ENCODE measurements at places on chromosomes 11 and 22.

DNA sequence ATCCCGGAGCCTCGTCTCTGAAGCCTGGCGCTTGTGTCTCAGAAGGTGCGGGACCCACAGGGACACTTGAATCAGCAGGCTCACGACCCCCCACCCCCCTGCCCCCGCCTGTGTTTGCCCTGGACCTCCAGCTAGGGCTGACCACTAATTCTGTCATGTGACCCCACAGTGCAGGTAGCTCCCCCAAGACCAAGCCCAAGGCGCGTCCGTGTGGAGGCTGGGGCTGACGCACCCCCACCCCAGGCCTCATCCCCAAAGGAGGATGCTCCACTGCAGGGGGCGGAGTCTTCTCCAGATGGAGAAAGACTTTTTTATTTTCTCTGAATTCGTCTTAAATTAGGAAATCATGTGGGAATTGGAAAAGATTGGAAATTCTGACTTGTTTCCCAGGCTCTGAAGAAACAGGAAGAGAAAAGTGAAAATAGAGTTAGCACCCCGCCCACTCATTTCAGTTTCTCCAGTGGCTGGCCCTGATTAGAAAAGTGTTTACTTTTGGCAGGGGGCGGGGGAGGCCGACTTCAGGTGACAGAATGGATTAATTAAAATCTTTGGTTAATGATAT is 1.0 kb upstream of the RELA start:
- H3K4me3 ChIP-seq = peak overlapping the region; percentile 92
- H3K4me1 ChIP-seq = peaks cover 20% of the 10 kb centered on the region
- DNase-seq = peak; percentile 41
- H3K36me3 ChIP-seq = peaks cover 28% of the 10 kb centered on the region
- H3K27ac ChIP-seq = peak overlapping the region; percentile 89

GRCh38 chr11:67507242-67507863 is 609 bp downstream of the CDK2AP2 start:
- H3K4me1 ChIP-seq = peaks cover 31% of the 10 kb centered on the region
- H3K36me3 ChIP-seq = peaks cover 16% of the 10 kb centered on the region
- peak overlapping the region; percentile 94 for H3K4me3 ChIP-seq
- H3K27me3 ChIP-seq = peaks cover 11% of the 10 kb centered on the region

DNA sequence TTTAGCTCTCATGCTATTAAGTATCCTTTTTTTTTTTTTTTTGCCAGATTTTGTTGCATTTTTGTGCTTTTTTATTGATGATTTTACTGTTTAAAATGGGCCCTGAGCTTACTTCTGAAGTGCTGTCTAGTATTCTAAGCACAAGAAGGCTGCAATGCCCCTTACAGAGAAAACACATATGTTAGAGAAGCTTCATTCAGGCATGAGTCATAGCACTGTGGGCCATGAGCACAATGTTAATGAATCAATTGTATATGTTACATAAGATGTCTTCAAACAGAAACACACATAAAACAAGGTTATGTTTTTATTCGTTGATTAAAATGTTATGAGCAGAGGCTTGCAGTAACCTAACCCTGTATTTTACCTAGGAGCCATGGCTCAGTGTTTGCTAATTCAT is 117.8 kb upstream of the C11orf87 start:
- no peaks in the 10 kb centered on the region for H3K4me1 ChIP-seq
- no peaks in the 10 kb centered on the region for H3K27me3 ChIP-seq
- H3K36me3 ChIP-seq = no peaks in the 10 kb centered on the region
- DNase-seq = no peak

DNA sequence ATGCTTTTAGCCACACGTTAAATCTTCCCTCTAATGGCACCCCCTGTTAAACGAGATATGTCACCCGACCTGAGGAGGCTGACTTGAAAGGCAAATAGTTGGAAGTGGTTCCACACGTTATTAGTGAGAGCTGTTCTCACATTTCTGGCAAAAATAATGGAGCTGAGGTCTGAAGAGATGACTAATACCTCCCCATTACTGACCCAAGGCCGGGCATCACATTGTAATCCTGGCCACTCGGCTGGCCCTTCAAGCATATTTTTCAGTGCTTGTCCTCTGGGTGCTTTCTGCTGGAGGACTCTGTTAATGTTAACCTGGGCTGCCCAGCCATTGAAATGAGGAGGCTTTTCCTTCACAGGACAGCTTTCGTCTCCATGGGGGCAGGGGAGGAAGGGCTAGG is 260.0 kb upstream of the CADM1 start:
- no peaks in the 10 kb centered on the region for H3K4me1 ChIP-seq
- no peak overlapping the region for H3K27ac ChIP-seq
- H3K36me3 ChIP-seq = no peaks in the 10 kb centered on the region
- no peak overlapping the region for H3K4me3 ChIP-seq
- peaks cover 12% of the 10 kb centered on the region for H3K27me3 ChIP-seq
- no peak for DNase-seq

DNA sequence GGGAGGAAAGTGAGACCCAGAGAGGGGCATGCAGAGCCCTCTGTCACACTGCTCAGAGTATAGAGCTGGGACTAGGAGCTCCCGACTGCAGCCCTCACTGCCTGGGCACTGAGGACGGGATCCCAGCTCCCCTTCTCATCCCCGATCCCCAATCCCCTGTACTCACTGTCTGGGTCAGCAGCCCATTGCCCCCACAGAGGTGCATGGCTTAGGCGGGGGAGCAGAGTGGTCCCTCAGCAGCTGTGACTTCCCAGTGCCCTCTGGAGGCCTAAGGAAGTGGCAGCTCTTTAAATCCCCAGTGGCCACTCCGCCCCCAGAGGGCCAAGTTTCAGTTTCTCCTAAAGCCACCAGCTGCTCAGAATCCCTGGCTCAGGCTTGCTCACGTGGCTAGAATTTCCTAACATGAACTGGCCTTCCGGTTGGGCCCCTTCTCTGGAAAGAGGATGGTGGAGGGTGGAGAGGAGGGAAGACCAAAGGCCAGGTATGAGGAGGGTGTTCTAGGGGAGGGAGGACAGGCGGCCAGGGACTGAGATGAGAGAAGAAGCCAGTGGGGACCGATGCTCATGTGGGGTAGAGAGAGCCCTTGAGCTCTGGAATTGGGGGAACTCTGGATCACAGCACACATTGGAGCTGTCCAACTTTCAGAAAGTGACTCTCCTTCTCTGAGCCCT is at the start of gene BATF2:
Gene BATF2, minus strand, starts transcription at position 262 of the 671 bp plus-strand sequence. Its CDS starts 57 bp downstream, at position 205.
- peak within 1 kb of the TSS; percentile 31 for H3K27ac ChIP-seq
- no peaks in the 10 kb centered on the region for H3K36me3 ChIP-seq
- DNase-seq = no peak
- no peak within 1 kb of the TSS for H3K4me3 ChIP-seq
- H3K27me3 ChIP-seq = no peaks in the 10 kb centered on the region

DNA sequence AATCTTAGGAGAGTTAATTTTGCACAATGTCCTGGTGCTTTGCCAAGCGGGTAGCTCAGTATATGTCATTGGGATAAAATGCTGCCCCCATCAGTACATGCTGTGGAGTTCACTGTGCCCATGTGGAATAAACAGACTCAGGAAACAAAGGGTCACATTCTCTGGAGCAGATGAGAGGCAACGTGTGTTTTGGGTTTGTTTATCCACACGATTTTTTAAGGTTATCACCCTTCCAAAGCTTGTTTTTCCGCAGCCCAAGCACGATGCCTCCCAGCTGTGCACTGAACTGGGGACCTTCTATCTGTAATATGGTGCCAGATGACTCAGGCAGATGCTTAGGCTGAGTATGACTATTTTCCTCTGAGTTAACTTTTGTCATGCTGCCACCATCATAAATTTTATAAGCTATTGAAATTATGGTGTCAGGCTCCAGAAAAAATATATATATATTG is 6.5 kb downstream of the OR4D6 start:
- DNase-seq = no peak
- peaks cover 3% of the 10 kb centered on the region for H3K27me3 ChIP-seq
- no peaks in the 10 kb centered on the region for H3K36me3 ChIP-seq
- no peak overlapping the region for H3K27ac ChIP-seq
- H3K4me1 ChIP-seq = no peaks in the 10 kb centered on the region
- H3K4me3 ChIP-seq = no peak overlapping the region

DNA sequence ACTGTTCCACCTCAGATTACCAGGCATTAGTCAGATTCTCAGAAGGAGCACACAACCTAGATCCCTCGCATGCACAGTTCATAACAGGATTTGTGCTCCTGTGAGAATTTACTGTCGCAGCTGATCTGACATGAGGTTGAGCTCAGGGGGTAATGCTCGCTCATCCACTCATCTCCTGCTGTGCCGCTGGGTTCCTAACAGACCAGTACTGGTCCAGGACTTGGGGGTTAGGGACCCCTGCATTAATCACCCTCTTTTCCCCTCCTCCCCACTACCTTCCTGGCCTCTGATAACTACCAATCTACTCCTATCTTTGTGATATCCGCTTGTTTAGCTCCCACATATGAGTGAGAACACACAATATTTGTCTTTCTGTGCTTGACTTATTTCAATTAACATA is 83.5 kb upstream of the FSHB start:
- no peak overlapping the region for H3K4me3 ChIP-seq
- no peaks in the 10 kb centered on the region for H3K4me1 ChIP-seq
- no peak overlapping the region for H3K27ac ChIP-seq
- H3K36me3 ChIP-seq = no peaks in the 10 kb centered on the region
- no peaks in the 10 kb centered on the region for H3K27me3 ChIP-seq
- DNase-seq = no peak

GRCh38 chr11:119169282-119169719 is 776 bp downstream of the NLRX1 start:
- H3K4me3 ChIP-seq = peak overlapping the region; percentile 94
- no peaks in the 10 kb centered on the region for H3K27me3 ChIP-seq
- peaks cover 4% of the 10 kb centered on the region for H3K36me3 ChIP-seq
